ENCODE measurements at places on chromosomes 12 and 14. TPM values are rescaled to one million over a fixed set of nuclear protein-coding genes. Genes with fewer than 3 reads are reported as not detected.

GRCh38 chr12:90366286-90366685, 588.7 kb downstream of the CCER1 start:
- no peak overlapping the region for H3K4me3 ChIP-seq
- H3K36me3 ChIP-seq: no peaks in the 10 kb centered on the region
- no peaks in the 10 kb centered on the region for H3K27me3 ChIP-seq
- DNase-seq: peak; percentile 63
- H3K27ac ChIP-seq: no peak overlapping the region

DNA sequence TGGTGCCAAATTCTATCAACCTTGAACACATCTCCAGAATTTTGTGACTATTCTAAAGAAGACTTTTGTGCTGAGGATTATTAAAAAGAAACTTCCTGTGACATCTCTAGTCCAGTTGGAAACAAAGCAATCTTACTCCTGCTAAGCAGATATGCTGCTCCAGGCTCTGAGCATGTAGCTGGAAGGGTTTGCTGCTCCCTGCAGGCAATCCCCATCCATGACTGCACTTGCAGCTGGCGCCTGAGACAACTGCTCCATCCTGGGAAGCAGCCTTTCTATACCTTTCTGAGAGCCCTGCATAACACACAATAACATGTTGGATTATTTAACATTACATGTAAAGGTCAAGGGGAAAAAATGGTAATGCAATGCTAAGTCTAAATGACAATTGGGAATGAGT, 105.1 kb downstream of the NDUFA12 start:
- H3K27ac ChIP-seq: no peak overlapping the region
- H3K4me3 ChIP-seq: no peak overlapping the region
- H3K27me3 ChIP-seq: peaks cover 5% of the 10 kb centered on the region
- H3K36me3 ChIP-seq: no peaks in the 10 kb centered on the region

- no peak overlapping the region for H3K27ac ChIP-seq
- peak; percentile 48 for DNase-seq
- no peaks in the 10 kb centered on the region for H3K27me3 ChIP-seq
Observed at GRCh38 chr12:62720661-62721330, 214.2 kb downstream of the PPM1H start.

GRCh38 chr12:52649066-52649465, 2.9 kb downstream of the KRT2 start:
- no peak overlapping the region for H3K27ac ChIP-seq
- DNase-seq: no peak
- H3K27me3 ChIP-seq: peaks cover 9% of the 10 kb centered on the region
- H3K4me1 ChIP-seq: no peaks in the 10 kb centered on the region

DNA sequence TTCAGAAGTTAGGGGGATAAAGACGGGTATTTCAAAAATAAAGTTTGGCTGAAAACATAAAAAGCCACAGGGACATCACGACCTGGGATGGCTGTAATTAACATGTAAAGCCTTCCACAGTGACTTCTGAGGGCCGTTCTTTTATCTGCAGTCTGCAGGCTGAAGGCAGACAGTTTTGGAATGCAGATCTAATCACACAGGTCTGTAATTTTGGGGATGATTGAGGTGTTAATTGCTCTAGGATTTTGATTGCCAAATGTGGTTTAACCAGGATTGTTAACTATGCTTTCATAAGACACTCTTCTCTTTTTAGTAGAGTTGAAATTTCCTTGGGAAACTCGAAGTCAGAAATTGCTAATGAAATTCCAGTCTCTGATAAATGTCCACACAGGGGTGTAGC, 355.5 kb downstream of the ATP23 start:
- H3K4me3 ChIP-seq: no peak overlapping the region
- no peak overlapping the region for H3K27ac ChIP-seq
- no peaks in the 10 kb centered on the region for H3K27me3 ChIP-seq
- no peak for DNase-seq

GRCh38 chr12:31369712-31370521, 44.0 kb upstream of the SINHCAF start:
- no peak overlapping the region for H3K4me3 ChIP-seq
- no peaks in the 10 kb centered on the region for H3K36me3 ChIP-seq
- peaks cover 17% of the 10 kb centered on the region for H3K4me1 ChIP-seq
- peak; percentile 60 for DNase-seq
- H3K27ac ChIP-seq: no peak overlapping the region
- H3K27me3 ChIP-seq: no peaks in the 10 kb centered on the region

HOXC13 gene
- not detected for total RNA-seq

SLC6A15 gene
- total RNA-seq: 0.24 TPM

FOXG1 gene
- not detected for total RNA-seq

LTBR gene
- 102 TPM for total RNA-seq

Measured in endothelial cell of umbilical vein (primary cell).